ENCODE measurements at places on chromosomes 13 and 19.

GRCh38 chr13:95241321-95241720 lies 59.9 kb downstream of the ABCC4 start:
- no peak for DNase-seq

- no peak for DNase-seq
Measured at GRCh38 chr19:1041835-1042685, 2.2 kb downstream of the ABCA7 start.

GRCh38 chr19:33110137-33110910 lies 21.6 kb upstream of the WDR88 start:
- no peak for DNase-seq

GRCh38 chr13:76647550-76647949 lies 238.7 kb downstream of the KCTD12 start:
- DNase-seq: no peak

DNA sequence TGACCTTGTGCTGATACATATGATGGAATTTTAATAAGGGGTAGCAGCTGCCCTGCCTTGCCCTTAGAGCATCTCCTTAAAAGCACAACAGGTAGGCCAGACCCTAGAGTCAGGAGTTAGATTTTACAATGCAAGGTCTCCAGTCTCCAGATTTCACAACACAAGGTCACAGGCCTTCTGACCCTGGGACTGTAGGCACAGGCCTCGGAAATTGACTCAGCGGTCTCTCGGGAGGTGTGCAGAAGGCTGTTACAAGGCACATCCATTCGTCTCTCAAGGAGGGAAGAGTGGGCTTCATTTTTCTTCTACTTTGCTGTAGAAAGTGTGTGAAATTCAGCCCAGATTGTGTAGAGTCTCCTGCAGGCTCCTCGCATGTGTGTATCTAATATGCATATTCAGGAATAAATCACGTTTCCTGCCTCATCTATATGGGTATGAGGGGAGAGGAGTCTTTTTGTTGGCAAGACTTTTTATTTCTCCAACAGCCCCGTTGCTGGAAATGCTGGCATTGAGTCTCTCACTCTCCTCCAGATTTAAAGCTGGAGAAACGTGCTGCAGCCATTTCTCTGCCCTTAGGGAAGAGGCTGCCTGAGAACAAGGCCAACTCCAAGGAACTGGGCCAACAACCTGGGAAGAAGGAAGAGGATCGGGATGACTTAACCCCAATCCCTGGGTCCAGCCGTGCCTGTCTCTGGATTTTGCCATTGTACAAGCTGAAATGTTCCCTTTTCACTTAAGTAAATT lies 24.5 kb downstream of the UQCRFS1 start:
- no peak for DNase-seq

GRCh38 chr13:95300625-95301182 lies 547 bp downstream of the ABCC4 start:
- DNase-seq: peak; percentile 31

DNA sequence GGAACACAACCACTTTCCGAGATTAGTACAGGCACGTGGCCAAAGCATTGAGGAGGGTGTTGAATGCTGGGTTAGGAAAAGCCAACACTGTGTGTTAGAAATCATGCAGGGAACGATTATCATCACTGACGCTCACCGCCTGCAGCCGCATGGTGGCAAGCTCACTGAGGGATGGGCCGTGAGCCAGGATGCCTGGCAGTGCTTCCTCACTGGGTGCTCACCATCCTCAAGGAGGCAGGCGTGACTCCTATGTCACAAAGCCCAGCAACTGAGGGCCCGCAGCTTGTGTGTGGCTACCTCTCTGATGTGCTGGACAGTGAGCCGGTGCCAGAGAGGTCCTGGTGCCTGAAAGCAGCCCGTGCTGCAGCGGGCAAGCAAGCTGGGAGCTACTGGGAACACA lies 30.4 kb upstream of the TIMM44 start:
- no peak for DNase-seq

DNA sequence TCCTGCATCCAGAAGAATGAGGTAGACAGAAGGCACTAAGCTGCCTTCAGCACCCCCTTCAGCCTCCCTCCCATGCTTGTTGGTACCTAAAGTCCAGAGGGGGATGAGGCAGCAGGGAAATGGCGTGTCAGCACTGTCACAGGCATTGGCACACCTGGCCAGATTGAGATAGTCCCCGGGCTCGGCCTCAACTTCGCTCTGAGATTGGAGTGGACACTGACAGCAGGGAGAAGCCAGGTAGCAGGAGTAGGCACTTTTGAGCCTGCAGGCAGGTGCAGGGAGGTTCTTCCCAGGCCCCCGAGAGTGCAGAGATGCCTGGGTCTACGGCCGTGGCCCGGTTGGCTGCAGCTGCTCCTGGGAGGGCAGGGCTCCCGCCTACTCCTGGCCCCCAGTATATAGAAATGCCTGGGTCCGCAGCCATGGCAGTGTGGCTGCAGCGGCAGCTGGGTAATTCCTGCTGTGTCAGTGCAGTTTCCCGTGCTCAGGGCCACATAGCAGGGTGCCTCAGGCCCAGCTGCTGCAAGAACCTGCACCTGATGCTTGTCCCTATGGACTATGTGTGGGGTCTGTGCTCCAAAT lies 160.3 kb downstream of the SLITRK6 start:
- no peak for DNase-seq

DNA sequence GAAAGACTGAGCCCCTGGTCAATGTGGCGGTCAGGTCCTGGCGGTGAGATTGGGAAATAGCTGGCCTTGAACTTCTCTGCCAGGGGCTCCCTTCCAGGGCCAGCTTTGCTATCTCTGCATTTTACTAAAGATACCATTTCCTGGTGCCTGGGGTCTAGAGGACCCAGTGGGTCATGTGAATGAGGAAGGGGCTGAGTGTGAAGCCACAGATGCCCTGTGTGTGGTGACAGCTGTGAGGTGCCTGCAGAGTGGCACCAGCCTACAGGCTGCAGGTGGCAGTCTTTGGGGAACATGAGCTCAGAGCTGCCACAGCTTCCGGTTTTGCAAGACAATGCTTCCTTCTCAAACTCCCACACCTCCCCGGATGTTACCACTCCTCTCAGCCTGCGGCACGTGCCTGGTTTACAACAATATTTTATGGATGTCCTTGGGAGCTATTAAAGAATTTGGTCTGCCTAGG lies 5.2 kb upstream of the MLNR start:
- DNase-seq: no peak

DNA sequence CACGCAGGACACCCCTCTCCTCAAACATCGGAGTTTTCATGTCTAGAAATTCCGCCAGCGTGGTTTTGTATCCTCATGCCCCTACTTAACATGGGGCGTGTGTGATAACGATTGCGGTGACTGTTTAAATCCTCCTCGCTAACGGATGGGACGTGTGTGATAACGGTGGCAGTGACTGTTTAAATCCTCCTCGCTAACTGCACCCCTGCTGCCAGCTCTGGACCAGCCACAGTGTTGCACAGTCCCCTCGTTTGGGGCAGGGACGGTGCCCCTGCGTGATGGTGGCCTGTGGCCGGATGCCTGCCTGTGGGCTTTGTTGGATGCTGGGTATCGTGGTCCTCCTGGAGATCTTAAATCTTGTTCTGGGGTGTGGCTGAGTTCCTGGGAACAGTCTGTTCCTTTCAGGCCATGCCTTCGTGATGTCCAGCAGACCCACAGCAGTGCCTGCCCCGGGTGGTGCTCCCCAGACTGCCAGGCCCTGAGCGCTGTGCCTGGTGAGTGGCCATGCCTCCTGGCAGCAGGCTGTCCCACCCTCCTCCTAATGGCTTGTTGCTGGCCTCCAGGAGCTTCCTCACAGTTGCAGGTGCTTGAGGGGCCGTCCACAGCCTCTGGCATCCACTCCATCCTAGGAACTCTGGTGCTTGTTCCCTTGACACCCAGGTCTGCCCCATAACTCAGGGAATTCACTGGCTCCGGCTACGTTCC lies 122.5 kb upstream of the MCF2L start:
- DNase-seq: no peak

DNA sequence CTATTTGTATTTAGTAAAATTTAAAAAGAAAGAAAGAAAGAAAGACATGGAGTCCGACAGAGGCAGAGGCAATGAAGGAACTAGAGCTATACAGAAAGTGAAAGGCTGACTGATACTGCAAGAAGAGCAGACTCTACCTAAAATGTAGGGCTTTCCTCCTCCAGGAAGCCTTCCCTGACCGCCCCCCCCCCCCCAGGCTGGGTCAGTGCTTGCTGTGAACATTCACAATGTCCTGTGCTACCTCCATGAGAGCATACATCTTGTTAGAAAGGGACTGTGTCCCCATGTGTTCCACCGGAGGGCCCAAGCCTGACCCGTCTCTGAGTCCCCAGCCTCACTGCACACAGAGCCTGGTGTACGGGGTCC lies 5.7 kb upstream of the CA11 start:
- DNase-seq: no peak

GRCh38 chr13:33766329-33767123 lies 51.4 kb upstream of the RFC3 start:
- no peak for DNase-seq

DNA sequence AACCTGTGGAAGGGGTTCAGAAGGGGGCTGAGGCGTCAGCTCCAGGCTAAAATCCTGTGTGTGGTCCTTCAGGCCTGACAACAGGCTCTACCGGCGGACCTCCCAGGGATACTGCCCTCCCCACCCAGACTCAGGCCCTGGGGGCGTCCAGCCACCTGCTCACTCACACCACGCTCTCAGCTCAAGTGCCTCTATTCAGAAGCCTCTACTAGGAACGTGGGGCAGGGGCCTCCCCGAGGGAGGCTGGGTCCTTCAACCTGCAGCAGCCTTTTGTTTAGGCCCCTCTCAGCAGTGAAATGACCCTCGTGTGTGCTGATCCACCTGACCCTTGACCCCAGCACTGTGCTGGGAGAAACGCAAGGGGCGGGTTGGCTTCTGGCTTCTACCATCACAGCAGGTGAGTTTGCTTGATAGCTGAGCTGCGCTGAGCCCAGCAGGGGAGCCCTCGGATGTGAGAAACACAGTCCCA lies 10.6 kb downstream of the PLPP2 start:
- no peak for DNase-seq

Measured in stimulated activated CD4-positive, alpha-beta T cell treated with anti-CD3 and anti-CD28 coated beads, Interleukin-15, amount 100 ng/mL, for 1 hour (primary cell).